Kasumi-1 (cell line): ENCODE measurements at places on chromosomes 6 and 20.
A peak's percentile ranks its signal among the peaks of the same experiment; 100 is the strongest.

GRCh38 chr6:25002326-25003091 lies 66.7 kb upstream of the RIPOR2 start:
- DNase-seq, result no peak

GRCh38 chr6:117613920-117614560 lies 11.7 kb upstream of the GOPC start:
- no peak for DNase-seq

- DNase-seq, result peak; percentile 69
Observed at GRCh38 chr20:35994994-35995453, 26.6 kb downstream of the CNBD2 start.

DNA sequence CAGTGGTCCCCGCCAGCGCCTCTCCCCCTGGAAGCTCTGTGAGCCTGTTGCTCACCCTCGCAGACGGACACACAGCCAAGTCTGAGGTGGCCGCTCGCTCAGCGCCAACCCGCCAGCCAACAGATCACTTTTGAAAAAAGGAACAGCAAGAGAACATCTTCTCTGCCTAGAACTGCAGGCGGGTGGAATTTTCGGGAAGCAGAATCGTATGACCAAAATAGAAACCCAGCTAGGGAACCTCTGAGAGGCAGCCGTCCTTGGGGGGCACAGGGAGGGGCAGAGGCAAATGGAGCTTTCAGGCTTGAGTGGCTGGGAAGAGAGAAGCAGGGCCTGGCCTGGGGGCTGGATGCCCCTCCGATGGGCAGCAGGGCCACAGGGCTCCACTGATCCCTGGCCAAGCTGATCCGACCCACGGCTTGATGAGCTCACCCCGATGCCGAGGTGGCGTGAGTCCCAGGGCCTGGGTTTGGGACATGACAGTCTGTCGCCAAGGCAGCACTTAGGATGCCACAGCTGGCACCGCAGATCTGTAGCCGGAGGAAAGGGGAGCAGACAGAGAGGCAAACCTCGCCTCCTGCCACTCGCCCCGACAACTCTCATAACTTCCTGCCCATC lies 9.8 kb downstream of the NFATC2 start:
- peak; percentile 2 for DNase-seq

- DNase-seq, result no peak
Observed at GRCh38 chr6:133820208-133820607, 68.7 kb upstream of the TCF21 start.

- no peak for DNase-seq
Observed at GRCh38 chr6:131419702-131420101, 153.3 kb upstream of the ARG1 start.

GRCh38 chr20:32823078-32823477 lies 3.3 kb downstream of the MAPRE1 start:
- DNase-seq, result peak; percentile 81

DNA sequence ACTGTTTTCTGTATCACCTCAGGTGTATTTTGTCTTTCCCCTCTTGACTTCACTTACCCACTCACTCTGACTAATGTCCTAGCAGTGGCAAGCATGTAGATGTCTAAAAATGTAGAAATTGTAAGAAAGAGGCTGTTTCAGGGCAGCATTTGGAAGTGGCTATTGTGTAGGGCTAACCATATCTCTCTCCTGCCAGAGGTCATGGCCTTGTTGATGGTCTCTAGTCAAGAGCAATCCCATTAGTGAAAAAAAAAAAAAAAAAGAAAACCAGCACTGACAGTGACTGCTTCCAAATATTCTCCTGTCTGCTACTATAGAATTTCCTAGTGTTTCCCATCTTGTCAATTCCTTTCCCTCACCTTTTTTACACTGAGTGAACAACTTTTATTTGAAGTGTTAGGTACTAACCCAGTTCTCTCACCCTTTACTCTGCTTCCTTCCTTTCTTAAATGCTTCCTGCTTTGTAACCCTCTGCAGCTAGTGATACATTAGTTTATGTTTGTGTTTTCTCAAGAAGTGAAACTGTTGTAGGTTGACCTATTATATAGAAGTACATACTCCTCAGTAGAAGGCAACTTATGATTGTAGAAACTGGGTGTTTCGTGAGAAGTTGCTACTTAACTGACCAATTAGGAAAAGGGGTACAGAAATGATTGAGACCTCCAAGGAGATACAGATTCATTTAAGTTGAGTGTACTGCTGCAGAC lies 174.1 kb upstream of the PTPRK start:
- DNase-seq, result no peak

DNA sequence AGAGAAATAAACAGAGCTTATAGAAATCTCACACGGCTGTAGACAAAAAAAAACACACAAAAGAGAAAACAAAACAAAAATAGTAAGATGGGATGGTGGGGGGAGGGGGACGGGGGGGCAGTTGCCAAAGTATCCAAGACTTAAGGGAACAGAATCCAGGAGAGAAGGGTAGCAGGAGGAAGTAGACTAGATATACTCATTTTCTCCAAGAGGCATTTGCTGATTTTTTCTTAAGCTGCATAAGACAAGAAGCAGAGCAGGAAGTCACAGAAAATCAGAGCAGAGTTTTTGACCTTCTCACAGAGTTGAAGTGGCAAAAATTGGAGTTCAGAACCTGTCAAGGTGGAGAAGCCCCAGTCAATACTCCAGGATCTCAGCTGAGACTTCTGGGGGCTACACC lies 237.7 kb downstream of the HIVEP2 start:
- DNase-seq, result no peak

DNA sequence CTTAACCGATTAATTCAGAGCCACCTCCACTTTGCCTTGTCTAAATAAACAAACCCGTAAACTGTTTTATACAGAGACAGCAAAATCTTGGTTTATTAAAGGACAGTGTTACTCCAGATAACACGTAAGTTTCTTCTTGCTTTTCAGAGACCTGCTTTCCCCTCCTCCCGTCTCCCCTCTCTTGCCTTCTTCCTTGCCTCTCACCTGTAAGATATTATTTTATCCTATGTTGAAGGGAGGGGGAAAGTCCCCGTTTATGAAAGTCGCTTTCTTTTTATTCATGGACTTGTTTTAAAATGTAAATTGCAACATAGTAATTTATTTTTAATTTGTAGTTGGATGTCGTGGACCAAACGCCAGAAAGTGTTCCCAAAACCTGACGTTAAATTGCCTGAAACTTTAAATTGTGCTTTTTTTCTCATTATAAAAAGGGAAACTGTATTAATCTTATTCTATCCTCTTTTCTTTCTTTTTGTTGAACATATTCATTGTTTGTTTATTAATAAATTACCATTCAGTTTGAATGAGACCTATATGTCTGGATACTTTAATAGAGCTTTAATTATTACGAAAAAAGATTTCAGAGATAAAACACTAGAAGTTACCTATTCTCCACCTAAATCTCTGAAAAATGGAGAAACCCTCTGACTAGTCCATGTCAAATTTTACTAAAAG lies 2.7 kb downstream of the FOXC1 start:
- DNase-seq, result peak; percentile 17

GRCh38 chr6:53699462-53699861 lies 33.9 kb upstream of the KLHL31 start:
- no peak for DNase-seq

GRCh38 chr6:131107151-131107550 lies 28.1 kb upstream of the AKAP7 start:
- DNase-seq, result no peak

DNA sequence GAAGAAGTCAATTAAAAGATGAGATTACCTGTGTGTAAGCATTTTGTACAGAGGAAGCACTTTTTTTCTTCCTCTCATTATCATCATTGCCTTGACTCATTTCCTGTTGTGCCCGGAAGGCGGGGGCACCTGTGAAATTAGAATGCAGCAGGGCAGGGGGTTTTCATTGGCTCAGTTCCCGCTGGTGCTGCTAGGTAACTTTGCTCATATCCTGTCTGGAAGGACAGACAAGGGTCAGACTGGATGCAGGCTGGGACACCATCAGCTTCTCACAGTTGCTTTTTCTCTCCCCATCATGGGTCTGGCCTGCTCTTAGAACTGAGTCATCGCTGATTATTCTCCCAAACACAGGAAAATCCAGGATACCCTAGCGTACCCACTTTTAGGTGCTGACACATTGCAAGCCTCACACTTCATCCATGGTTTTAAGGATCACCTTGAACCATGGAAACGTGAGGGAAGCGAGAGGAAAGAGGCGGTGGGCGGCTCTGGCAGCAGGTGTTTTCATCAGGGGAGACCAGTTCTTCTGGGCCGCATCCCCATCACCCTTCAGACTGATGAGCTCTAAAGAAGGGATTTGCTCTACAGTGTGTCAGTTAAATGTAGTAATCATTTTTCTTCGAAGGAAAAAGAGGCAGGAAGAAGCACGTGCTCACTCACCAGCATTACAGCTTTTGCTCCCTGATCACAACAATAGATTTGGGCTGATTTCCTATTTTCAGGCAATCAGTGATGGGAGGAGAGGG lies 195.7 kb upstream of the SASH1 start:
- DNase-seq, result no peak

DNA sequence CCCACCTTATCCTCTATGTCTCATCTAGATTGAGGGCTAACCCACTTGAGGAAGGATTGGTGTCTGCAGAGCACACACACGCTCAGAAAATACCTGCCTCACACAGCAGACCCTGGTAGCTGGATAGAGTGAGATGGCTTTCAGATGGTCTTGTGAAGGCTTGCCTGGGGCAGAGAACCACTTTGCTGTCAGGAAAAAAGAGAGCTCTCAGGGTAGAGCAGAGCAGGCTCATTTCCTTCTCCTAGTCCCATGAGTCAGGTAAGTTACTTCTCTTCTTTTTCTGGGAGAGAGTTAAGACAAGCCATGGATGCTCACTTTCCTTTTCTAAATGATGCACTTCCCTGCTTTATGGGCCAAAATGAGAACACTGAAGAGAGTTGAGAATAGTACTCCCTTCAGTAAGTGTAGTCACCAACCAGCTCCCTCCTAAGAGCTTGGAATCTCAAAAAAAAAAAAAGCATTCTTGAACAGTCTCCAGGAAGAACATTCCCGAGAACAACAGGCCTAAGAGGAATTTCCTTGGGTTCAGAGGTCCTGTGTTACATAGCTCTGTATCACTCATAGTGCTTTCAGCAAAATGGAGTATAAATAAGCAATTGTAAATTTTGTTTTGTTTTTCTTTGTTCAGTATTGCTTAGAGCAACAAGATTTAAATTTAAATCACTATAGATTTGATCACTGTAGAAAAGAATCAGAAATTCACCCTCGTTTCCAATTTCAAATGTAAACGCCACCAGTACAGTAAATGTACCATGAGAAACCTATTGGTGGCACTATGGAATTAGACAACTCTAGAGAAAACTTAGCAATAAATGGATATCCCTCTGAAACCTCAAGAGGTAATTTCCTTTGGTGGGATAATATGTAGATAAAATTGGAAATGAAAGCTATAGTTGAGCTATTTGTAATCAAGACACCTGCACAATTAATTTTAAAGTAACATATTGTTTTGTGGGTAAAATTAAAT lies 530.3 kb downstream of the RFPL4B start:
- no peak for DNase-seq

- peak; percentile 61 for DNase-seq
Observed at GRCh38 chr6:73695619-73696421, at the start of gene CD109. Gene CD109 (plus strand): TSS chr6:73696203. CDS start chr6:73696216, 13 bp downstream.

- DNase-seq, result no peak
Observed at GRCh38 chr20:9627219-9627618, 112.8 kb downstream of the LAMP5 start.

DNA sequence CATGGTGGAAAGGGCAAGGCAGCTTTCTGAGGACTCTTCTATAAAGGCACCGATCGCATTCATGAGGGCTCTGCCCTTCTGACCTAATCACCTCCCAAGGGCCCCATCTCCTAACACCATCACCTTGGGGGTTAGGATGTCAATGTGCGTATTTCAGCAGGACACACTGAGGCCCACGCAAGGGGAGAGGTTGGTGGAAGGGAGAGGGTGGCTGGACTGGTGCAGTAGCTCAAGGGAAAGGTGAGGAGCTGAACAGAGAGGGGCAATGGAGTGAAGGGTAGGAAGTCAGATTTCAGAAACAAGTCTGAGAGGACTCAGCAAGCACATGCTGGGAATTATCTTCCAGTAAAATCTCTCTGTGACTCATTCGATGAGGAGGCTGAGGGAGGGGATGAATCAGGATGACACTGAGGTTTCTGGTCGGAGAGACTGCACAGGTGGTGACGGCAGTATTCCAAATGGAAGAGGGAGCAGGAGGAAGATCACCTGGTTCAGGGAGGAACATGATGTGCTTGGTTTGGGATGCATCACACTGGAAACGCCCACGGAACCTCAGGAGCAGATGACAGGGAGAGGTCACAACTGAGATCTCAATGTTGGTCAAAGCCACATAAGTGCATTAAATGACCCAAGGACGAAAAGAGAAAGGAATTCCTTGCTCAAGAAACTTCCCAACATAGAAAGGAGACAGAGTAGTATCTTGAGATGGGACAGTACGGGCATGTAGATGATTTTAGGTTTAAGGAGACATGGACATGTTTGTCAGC lies 67.1 kb downstream of the TFAP2A start:
- no peak for DNase-seq

DNA sequence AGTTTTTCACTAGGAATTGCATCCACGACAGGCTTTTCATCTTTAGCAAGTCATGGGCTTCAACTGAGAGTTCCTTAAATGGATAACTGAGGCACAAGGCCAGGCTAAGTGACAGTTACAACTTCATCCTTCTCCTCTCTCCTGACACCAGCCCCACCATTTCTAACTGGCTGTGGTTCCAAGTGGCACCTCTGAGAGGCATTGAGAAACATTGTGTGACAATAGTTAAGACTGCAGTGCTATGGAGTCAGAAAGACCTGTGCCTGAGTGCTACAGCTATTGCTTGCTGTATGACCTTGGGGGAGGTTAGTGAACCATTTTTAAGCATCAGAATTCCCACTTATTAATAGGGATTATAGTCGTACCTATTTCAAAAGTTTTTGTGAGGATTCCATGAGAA lies 26.2 kb upstream of the MLIP start:
- DNase-seq, result no peak

DNA sequence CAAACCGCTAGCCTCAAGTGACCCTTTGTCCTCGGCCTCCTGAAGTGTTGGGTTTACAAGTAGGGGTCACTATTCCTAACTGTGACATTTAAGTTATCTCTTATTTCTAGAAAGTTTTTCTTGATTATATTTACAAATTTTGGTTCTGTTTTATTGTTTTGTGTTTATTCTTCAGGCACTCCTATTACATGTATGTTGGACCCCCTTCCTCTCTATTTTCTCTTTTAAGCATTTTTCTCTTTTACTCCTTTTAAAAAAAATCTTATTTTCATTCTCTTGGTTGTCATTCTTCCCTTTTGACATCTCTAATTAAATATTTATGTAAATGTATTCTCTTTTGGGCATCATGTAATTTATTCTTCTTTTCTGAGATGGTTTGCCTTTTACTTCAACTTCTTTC lies 50.4 kb upstream of the MAP3K7 start:
- no peak for DNase-seq

DNA sequence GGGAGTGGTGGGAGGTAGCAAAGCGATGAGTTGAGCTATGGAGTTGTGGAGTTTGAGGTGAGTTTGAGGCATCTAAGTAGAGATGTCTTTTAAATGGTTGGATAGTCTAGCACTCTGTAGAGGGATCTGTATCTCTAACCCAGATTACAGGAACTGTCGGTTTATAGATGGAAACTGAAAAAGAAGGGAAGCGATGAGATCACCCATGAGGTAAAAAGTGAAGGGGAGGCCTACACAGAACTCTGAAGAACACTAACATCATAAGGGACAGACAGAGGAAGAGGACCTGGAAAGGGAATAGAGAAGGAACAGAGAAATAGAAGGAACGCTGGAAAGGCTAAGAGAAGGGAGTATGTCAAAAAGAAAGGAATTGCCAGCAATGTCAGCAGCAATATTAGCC lies 2.5 kb downstream of the HINT3 start:
- no peak for DNase-seq

GRCh38 chr6:113530769-113531168 lies 326.4 kb upstream of the MARCKS start:
- no peak for DNase-seq

GRCh38 chr20:3909952-3910366 lies 20.8 kb downstream of the PANK2 start:
- DNase-seq, result no peak
